ENCODE measurements at places on chromosomes 16 and 17. TPM values are rescaled to one million over a fixed set of nuclear protein-coding genes. Genes with fewer than 3 reads are reported as not detected.

The DNAJA2 gene
- total RNA-seq, result 97.2 TPM

The TBX4 gene
- total RNA-seq, result not detected

The CD68 gene
- total RNA-seq, result 26.6 TPM

The MMP2 gene
- total RNA-seq, result 88.7 TPM

The DYNLRB2 gene
- not detected for total RNA-seq

The BPTF gene
- total RNA-seq, result 75.1 TPM

The SOX15 gene
- total RNA-seq, result 1.2 TPM

The ITGAD gene
- not detected for total RNA-seq

The C1QTNF8 gene
- total RNA-seq, result not detected

The CTRB2 gene
- not detected for total RNA-seq

The KRTAP4-3 gene
- total RNA-seq, result not detected

The SLC4A1 gene
- total RNA-seq, result not detected

The MARVELD3 gene
- total RNA-seq, result not detected

The FAM234A gene
- total RNA-seq, result 143 TPM

The TENT4B gene
- total RNA-seq, result 7.8 TPM

The KLHL10 gene
- total RNA-seq, result 0.12 TPM

The MGAT5B gene
- not detected for total RNA-seq

The HOXB6 gene
- total RNA-seq, result 0.20 TPM

The TXNDC17 gene
- total RNA-seq, result 47.2 TPM

The TBC1D3 gene
- not detected for total RNA-seq

The PRSS21 gene
- not detected for total RNA-seq
